ENCODE measurements at places on chromosomes 7 and 10.

- DNase-seq, result no peak
These were observed 1193.9 kb downstream of the DNAJB9 start for GRCh38 chr7:109763611-109764010.

GRCh38 chr7:65503434-65504152, 129.9 kb downstream of the ZNF92 start:
- no peak for DNase-seq

DNA sequence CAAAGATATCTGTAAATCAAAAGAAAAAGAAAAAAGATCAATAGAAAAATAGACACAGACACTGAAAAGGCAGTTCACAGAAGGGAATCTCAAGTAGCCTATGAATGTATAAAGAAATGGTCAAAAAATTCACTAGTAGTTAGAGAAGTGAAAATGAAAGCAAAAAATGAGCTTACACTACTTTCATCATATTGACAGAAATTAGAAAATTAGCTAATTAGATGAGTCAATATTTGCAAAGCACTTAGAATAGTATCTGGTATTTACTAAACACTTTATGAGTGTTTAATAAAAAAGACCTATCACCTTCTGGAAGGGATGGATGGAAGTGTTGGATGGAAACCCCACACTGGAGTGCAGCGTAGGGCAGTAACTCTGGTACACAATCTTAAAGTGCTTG, 1.7 kb upstream of the CFAP58 start:
- DNase-seq, result no peak

DNA sequence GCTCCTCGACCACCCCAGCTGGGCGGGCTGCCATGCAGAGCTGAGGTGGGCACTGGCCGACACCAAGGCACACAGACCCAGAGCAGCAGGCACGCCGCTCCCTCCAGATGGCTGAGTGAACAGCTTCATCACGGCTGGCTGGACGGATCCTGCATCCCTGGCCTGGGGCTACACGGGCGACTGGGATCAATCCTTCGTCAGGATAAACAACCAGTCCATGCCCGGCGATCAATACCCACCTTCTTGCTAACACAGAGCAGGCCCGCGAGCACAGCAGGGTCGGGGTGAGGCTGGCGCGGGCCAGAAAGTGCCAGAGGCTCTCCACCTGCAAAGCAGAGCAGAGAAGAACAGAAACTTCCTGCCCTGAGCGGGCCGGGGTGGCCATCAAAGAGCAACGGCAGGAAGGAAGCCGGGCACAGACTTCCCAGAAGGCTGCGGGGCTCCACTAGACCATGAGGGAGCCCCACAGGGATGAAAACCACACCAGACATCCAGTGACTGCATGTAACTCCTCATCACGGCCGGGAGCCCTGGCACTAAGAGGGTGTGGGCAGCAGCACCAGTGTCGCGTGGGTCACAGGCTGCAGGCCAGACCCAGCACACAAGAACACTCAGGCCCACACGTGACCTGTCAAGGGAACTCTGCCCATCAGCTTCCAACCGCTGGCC, 166.4 kb downstream of the MAD1L1 start:
- peak; percentile 22 for DNase-seq

- no peak for DNase-seq
These were observed 21.4 kb downstream of the LAT2 start for GRCh38 chr7:74231232-74231590.

DNA sequence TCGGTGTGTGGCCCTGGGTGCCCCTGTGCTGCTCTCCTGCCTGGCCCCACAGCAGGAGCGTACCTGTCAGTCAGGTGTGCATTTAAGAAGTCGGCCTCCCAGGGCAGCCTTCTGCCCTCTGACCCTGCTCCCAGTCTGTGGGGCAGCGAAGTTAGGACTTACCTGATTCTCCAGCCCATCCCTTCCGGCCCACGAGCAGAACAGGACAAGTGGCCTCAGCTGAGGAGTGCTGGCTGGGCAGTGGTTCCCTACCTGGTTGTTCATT, 24.7 kb downstream of the CTBP2 start:
- no peak for DNase-seq

- no peak for DNase-seq
These were observed 19.6 kb upstream of the SEPTIN7 start for GRCh38 chr7:35781200-35781701.

DNA sequence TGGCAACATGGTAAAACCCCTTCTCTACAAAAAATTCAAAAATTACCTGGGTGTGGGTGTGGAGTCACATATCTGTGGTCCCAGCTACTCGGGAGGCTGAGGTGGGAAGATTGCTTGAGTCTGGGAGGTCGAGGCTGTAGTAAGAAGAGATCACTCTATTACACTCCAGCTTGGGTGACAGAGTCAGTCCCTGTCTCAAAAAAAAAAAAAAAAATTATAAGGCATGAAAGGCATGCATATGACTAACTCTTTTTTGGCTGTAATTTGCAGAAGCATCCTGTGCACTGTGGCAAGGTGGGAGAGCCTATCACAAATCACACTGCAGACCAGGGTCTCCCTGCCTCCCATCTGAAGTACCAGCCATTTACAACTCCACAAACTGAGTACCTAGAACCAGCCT, 14.1 kb upstream of the MYPN start:
- DNase-seq, result no peak

DNA sequence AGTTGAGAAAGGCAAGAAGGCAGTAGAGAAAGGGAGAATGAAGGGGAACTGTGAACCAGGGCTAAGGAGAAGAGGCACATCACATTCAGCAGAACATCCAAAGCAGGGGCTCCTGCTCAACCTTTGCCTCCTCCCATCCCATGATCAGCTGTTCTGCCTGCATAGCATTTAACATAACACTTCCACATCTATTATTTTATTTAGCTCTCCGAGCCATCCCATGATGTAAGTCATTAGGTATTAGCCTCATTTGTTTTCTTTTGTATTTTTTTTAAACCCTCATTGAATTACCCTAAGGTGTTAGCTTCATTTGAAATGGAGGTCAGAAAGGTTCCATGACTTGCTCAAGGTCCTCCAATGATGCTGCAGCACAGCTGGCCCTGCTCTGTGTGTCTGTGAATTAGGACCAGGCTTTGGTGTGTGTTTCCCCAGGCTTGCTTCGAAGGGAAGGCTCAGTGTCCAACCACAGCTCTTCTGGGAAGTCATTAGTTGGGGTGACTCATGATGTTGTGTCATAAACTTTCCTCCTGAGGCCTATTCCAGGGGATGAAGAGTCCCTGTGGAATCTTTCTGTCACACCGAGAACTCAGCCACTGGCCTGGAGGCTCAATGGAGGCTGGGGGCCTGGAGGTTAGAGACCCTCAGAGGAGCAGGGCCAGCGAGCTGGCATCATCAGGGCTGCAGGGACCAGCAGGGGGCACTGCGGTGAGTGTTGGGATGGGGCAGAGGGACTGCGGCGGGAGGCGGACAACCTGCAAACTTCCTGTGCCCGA, 16.5 kb downstream of the NPFFR1 start:
- no peak for DNase-seq
